ENCODE measurements at places on chromosomes 12 and 14.

- DNase-seq, result no peak
These were observed 96.7 kb downstream of the CCER1 start for GRCh38 chr12:90858252-90858651.

- no peak for DNase-seq
These were observed 15.3 kb upstream of the SPSB2 start for GRCh38 chr12:6888360-6888759.

DNA sequence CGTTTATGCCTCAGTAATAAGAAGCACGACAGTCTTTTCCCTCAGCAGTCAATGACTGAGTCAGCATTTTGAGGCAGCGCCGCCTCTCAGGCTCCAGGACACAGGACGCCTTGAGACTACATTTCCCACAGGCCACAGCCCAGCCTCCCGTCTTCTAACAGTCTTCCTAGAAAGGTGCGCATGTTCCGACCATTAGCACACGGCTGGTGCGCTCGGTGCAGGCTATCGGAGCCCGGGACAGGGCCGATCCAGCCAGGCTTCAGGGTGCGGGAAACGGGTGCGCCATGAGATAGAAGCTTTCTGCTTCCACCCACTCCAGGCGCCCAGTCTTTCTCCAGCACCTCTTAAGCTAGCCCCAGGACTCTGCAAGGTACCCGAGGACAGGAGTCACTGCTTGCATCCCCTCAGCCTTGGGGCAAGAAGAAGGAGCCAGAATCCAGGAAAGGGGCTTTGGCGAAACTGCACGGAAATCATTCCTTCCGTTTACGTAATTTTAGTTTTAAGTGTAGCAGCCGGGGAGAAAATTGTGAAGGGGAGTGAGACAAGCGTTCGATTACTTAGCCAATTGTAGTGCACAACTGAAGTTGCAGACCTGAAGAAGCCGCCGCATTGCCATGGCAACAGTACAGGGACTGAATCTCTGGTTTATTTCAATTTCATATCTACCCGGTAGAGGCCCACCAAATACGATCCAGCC, 54.0 kb downstream of the ZNF641 start:
- peak; percentile 62 for DNase-seq

GRCh38 chr12:11785712-11786111, 136.2 kb downstream of the ETV6 start:
- DNase-seq, result no peak

- peak; percentile 56 for DNase-seq
These were observed 76.9 kb upstream of the PSMA6 start for GRCh38 chr14:35215110-35215813.

DNA sequence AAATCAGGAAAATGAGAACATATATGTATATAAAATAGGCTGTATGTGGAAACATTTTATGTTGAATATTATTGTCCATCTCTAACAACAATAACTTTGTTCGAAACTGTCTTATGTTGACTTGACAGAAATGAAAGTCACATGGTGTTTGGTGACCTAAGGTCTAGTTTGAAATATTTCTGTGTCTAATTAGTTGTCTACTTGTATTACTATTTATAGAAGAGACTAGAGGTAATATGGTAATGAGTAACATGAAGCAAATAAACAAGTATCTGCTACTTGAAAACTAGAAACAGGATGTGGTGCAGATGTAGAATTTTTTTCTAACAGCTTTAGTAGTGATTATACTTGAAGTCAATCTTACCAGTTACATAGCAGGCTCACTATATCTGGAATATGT, 3.9 kb downstream of the GPHN start:
- no peak for DNase-seq

GRCh38 chr14:100651999-100652508, 64.8 kb upstream of the BEGAIN start:
- DNase-seq, result no peak

GRCh38 chr12:88241862-88242570, 99.9 kb downstream of the TMTC3 start:
- no peak for DNase-seq

DNA sequence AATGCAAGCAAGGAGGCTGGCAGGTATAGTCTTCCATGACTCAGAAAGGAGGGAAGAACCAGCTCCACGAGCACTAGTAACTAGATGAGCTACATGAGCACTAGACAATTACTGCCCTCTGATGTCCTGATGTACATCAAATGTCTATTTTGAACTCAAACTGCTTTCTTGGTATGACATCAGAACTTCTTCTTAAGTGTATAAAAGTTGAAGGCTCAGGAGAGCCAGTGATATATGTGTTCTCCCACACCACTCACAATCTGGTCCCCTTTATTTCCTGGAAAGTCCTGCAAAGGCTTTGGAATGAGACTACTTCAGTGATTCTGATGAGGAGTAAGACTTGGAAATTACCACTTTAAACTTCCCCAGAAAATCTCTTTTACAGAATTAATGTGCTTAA, 18.5 kb upstream of the DHRS7 start:
- DNase-seq, result no peak

GRCh38 chr14:77302926-77303325, 17.8 kb downstream of the POMT2 start:
- no peak for DNase-seq

DNA sequence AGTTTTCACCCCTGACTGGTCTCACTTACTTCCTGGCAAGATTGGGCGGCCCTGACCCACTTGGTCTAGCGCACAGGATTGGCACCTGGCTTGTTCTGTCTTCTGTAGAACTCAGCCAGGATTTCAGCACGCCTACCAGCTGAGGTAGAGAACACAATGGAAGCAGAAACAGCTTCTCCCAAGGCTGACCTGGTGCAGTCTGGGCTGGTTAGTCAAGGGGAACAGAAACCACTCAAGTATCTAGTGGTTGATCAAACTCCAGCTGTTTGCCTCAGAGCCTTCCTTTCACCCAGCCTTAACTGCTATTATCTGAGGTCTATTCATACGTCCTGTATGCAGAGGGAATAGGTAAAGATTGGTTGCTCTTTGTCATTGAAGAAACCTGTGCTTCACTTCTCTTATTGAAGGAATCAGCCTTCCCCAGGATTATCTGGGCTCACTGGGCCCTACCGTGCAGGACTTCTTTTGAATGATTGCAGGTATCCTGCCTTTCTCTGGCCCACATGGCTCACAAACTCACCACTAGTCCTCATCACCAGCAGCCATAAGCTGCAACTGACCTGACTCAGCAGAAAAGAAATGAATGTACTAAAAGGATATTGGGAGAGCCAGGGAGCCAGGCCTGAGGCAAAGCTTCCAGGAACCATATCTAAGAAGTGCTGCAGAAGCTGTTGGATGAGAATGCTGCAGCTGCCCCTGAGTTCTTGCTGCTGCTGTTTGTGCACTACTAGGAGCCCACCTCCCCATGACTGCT, 2.5 kb upstream of the PLEKHD1 start:
- peak; percentile 16 for DNase-seq

GRCh38 chr14:64465831-64466554, 694 bp downstream of the AKAP5 start:
- peak; percentile 63 for DNase-seq

GRCh38 chr14:59465316-59466135, at the start of gene GPR135:
Gene GPR135 (minus strand): TSS chr14:59465380. CDS start chr14:59465226, 154 bp downstream.
- no peak for DNase-seq

DNA sequence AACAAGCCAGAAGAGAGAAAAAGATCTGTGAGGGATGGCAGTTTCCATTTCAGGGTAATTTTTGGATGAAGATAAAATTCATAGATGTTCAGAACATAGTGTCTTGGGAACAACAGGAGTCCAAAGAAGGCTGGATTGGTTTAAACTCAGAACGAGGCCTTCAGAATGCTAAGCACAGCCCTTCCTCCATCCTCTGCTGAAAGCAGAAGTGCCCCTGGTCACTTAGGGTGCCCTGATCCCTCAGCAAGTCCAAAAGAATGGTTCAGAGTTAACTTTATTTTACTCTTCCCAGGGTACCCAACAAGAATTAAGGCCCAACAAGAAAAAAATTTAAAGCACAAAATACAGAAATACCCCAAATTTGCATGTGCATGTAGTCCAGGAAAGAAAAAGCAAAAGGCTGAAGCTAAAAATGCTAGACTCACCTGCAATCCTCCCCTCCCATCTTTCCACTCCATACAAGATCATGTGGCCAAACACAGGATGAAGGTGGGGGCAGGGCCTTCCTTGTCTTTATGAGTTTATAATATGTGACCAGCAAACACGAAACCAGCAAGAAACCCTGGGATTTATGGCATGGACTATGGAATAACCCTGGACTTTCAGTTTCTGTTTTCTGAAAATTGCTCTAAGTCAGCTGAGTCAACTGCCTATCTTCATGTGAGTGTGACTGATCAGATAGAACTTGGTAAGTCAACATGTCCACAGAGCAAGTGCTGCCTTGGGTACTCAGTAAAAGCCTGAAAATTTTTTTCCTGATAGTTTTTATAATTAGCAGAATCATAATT, 21.2 kb downstream of the MAX start:
- no peak for DNase-seq

- no peak for DNase-seq
These were observed 161.2 kb upstream of the SLC38A2 start for GRCh38 chr12:46533723-46534122.

- peak; percentile 60 for DNase-seq
These were observed at the start of gene TSPAN11 for GRCh38 chr12:30926243-30927221. Gene TSPAN11 (plus strand): TSS chr12:30926748. CDS start chr12:30953992, 27,244 bp downstream.

GRCh38 chr14:34619471-34619870, 10.5 kb downstream of the SNX6 start:
- no peak for DNase-seq

- DNase-seq, result no peak
These were observed 320 bp upstream of the PRPF39 start for GRCh38 chr14:45083617-45083975.

GRCh38 chr14:54908190-54908589, 5.6 kb upstream of the GCH1 start:
- no peak for DNase-seq

- no peak for DNase-seq
These were observed 279.7 kb downstream of the ZFP36L1 start for GRCh38 chr14:68513137-68513536.

- DNase-seq, result peak; percentile 68
These were observed 75.0 kb downstream of the TGFB3 start for GRCh38 chr14:75906680-75907280.

DNA sequence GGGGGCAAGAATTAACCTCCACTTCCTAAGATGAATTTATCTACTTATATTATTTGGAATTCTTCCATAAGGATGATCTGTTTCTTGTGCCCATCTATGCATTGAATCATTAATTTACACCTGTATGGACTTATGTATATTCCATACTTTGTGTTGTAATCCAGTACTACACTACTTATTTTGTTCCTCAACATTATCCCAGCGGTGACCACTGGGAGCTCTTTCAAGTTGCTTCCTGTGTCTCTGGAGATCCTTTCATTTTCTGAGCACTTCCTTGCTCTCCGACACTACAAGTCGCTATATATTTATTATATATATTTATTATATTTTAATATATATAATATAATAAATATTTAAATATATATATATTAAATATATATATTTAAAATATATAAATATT, 54.9 kb upstream of the SCN8A start:
- peak; percentile 47 for DNase-seq

- no peak for DNase-seq
These were observed 17.7 kb downstream of the TBK1 start for GRCh38 chr12:64469455-64470142.

GRCh38 chr14:95206534-95206933, 49.2 kb upstream of the DICER1 start:
- no peak for DNase-seq

DNA sequence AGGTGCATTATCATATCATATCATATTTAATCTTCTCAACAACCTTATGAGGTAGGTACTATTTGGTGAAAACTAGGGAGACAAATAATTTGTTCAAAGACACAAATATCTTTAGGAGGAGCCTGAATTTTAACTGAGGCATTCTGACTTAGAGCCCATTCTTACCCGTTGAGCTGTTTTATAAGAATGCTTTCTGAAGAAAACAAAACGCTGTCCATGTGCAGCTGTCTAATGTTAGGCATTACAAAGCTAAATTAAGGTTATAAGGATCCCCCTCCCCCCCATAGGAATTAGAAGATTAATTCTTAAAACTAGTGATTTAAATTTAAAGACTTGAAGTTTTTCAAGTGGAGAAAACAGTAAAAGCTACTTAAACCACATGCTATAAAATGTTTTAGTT, 6.4 kb downstream of the KTN1 start:
- DNase-seq, result no peak

DNA sequence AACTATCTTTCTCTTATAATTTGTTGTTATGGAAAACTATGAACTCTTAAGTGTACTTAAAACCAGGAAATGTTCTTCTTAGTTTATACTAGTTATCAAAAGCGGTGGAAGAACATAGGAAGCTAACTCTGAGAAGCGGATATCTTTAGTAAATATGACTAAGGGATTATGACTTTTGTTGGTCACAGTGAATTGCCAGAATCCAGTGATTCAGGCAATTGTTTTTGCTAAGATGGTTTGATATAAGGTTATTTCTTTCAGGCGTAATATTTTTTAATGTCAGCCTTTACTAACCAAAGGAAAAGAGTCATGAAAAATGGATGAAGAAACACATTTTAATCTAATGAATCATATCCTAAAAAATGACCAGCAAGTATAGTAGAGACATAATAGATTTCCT, 473.5 kb downstream of the FOXG1 start:
- no peak for DNase-seq

DNA sequence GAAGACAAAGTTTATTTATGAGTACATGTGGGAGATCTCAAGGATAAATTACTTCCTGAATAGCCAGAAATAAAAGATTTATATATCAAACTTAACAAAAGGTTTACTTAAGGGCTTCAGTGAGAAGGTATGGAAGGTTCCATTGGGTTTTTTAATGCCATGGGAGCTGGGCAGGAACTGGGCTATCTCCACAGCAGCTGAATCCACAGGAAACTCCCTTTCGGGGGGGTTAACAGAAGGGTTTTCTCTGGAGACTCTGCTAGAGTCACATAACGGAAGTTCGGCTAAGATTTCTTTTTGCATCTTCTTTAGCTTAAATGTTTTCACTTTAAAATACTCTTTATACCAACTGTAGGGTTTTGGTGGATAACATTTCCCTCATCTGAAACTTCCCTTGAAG, 113.5 kb downstream of the UNC79 start:
- DNase-seq, result no peak

- DNase-seq, result no peak
These were observed 39.4 kb downstream of the STAB2 start for GRCh38 chr12:103626498-103626897.

DNA sequence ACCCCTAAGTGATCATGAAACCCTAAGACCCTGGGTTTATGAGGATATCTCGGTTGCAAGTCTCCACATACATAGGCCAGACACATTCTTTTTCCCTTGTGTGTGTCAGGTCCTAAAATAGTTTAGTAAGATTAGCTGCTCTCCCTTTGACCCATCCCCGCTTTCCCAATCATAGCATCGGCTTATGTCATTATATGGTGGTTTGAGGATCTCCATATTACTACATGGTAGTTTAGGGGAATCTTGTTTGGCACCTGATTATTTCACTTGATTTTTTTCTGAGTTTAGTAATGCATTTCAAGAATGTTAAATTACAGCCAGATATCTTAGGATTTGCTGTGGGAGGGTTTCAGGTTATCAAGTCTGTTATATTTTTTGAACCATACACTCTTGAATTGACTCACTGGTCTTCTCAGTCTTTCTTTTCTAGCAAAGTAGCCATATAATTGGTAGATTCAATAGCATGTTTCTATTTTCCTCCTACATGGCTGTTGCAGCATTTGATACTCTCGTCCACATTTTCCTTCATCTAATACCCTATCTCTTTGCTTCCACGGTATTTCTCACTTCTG, 68.3 kb upstream of the TRHDE start:
- no peak for DNase-seq

GRCh38 chr12:113645183-113645582, 173.5 kb upstream of the LHX5 start:
- DNase-seq, result no peak

Measured in NCI-H2171 treated with DMSO at 0.1 percent for 48 hours (cell line).